ENCODE measurements at places on chromosomes 5 and 9.
A peak's percentile ranks its signal among the peaks of the same experiment; 100 is the strongest.

- DNase-seq: no peak
- H3K27me3 ChIP-seq: no peaks in the 10 kb centered on the region
- no peak overlapping the region for H3K27ac ChIP-seq
- H3K36me3 ChIP-seq: no peaks in the 10 kb centered on the region
- H3K4me3 ChIP-seq: no peak overlapping the region
- H3K4me1 ChIP-seq: no peaks in the 10 kb centered on the region
Observed at GRCh38 chr5:13339093-13339492, 605.4 kb downstream of the DNAH5 start.

DNA sequence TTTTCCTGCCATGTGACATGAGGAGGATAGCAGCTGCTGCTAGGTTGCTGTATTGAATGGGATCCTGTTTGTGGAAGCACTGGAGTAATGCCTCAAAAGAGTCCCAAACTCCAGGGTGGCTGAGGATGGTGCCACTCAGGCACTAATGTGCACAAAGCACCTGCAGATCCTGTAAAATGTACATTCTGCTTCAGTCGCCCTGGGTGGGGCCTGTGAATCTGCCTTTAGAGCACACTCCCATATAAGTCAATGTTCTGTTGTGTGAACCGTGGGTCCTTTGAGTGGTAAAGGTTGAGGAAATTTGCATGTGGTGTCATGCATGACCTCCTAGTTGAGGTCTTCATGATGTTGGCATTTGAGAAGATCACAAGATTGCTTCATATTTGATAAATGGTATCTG lies 31.6 kb upstream of the ANKRD18A start:
- no peak overlapping the region for H3K4me3 ChIP-seq
- no peak overlapping the region for H3K27ac ChIP-seq
- no peaks in the 10 kb centered on the region for H3K27me3 ChIP-seq
- DNase-seq: no peak
- H3K36me3 ChIP-seq: no peaks in the 10 kb centered on the region
- no peaks in the 10 kb centered on the region for H3K4me1 ChIP-seq

GRCh38 chr5:169988206-169988605 lies 7.9 kb upstream of the INSYN2B start:
- peaks cover 56% of the 10 kb centered on the region for H3K36me3 ChIP-seq
- no peaks in the 10 kb centered on the region for H3K4me1 ChIP-seq
- no peak overlapping the region for H3K4me3 ChIP-seq
- no peak overlapping the region for H3K27ac ChIP-seq
- no peak for DNase-seq

GRCh38 chr9:77435277-77435676 lies 212.8 kb downstream of the GNA14 start:
- no peaks in the 10 kb centered on the region for H3K4me1 ChIP-seq
- no peak overlapping the region for H3K27ac ChIP-seq
- DNase-seq: no peak
- no peaks in the 10 kb centered on the region for H3K27me3 ChIP-seq
- no peak overlapping the region for H3K4me3 ChIP-seq

DNA sequence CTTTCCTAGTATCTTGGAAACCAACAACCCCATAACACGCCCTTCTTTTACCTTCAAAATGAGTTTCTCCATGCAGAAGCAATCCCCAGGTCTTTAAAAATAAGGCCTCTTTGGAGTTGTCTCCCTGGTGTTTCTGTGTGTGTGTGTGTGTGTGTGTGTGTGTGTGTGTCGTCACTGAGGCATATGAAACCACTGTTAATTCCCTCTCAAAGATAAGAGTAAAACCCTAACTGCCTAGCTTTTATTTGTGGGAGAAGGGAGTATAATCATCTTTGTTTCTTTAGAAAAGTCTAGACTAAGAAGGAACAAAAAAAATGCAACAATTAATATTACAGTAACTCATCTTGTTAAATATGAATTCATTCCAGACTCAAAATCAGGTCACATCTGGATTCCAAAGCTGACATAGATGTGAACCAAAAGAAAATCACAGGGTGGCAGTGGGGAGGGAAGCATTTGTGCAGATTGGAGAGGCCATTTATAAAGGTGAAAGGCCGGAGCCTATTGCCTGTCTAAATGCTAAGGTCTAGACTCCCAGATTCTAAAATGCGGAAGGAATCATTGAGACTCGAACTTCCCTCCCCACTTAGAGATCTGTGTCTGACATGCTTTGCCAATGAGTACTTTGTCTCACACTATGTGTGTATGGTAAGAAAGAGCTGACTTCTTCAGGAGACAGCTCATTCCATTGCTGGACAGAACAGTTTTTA lies 91.4 kb downstream of the ZNF366 start:
- H3K27me3 ChIP-seq: no peaks in the 10 kb centered on the region
- no peaks in the 10 kb centered on the region for H3K36me3 ChIP-seq
- no peak overlapping the region for H3K27ac ChIP-seq
- no peaks in the 10 kb centered on the region for H3K4me1 ChIP-seq
- DNase-seq: no peak

DNA sequence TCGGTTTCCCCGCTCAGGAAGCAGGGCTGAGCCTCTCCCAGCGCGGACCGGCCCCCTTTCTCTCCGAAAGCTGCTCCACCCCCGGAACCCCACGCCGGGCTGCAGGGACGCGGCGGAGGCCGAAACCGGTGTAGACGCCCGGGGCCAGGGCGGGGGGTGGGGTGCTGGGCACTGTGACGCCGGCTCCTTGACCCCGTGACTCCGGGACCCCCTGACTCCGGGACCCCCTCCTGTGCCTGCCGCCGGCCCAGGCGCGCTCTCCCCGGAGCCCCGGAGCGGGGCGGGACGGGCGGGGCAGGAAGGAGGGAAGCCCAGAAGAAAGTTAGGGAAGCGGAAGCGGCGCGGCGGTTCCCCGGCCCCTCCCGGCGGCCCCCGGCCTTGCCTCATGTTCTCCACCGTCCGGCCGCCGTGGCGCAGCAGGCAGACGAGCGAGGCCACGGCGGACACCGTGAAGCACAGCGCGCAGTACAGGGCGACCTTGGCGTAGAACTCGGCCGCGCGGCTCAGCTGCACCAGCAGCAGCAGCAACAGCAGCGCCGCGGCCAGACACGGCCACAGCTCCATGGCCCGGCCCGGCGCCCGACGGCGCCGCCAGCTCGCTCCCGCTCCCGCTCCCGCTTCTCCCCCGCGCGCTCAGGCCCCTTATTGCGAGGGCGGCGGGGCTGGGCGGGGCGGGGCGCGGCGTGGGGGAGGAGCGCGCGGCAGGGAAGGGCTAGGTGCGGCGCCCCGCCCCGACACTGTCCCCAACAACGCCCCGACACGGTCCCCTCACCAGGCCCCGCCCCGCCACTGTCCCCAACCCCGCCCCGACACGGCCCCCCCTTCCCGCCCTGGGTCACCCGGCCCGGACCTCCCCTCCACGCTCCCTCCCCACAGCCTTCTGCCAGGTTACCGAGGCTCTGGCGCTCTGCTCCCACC lies at the start of gene AGPAT2:
Gene AGPAT2 (minus strand): TSS at position 664 of the 918 bp plus-strand sequence. CDS start 100 bp downstream, at position 564.
- peak within 1 kb of the TSS; percentile 25 for H3K27ac ChIP-seq
- peaks cover 14% of the 10 kb centered on the region for H3K4me1 ChIP-seq
- H3K4me3 ChIP-seq: peak within 1 kb of the TSS; percentile 74
- no peaks in the 10 kb centered on the region for H3K36me3 ChIP-seq
- no peaks in the 10 kb centered on the region for H3K27me3 ChIP-seq

GRCh38 chr5:170145462-170145861 lies 39.8 kb downstream of the FOXI1 start:
- no peaks in the 10 kb centered on the region for H3K4me1 ChIP-seq
- no peaks in the 10 kb centered on the region for H3K27me3 ChIP-seq

DNA sequence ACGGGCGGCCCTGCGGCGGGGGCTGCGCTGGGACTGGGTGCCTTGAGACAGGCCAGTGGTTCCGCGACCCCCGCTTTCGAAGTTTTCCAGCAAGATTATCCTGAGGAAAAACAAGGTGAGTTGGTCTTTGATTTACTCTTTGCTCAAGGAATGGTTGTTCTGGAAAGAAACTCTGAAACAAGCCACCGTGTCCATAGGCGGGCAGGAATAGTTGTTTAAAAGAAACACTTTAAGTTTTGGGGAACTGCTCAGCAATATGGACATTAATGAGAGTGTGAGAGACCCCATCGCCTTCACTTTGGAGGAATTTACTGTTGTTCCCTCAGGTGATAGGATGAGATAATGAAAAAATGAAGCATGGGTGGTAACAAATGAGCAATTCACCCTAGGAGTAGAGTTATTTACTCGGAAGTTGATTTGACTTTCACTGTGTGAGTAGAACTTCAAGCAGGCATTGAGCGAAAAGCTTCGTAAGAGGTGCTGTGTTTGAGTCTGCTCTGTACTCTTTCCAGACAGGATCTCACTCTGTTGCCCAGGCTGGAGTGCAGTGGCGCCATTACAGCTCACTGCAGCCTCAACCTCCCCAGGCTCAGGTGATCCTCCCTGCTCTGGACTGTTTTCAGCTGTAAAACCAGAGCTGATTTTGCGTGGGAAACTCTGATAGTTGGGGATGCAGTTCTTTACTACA lies 1.1 kb downstream of the DMRTA1 start:
- H3K4me1 ChIP-seq: peaks cover 10% of the 10 kb centered on the region
- no peak for DNase-seq
- H3K36me3 ChIP-seq: no peaks in the 10 kb centered on the region
- H3K27me3 ChIP-seq: peaks cover 16% of the 10 kb centered on the region

DNA sequence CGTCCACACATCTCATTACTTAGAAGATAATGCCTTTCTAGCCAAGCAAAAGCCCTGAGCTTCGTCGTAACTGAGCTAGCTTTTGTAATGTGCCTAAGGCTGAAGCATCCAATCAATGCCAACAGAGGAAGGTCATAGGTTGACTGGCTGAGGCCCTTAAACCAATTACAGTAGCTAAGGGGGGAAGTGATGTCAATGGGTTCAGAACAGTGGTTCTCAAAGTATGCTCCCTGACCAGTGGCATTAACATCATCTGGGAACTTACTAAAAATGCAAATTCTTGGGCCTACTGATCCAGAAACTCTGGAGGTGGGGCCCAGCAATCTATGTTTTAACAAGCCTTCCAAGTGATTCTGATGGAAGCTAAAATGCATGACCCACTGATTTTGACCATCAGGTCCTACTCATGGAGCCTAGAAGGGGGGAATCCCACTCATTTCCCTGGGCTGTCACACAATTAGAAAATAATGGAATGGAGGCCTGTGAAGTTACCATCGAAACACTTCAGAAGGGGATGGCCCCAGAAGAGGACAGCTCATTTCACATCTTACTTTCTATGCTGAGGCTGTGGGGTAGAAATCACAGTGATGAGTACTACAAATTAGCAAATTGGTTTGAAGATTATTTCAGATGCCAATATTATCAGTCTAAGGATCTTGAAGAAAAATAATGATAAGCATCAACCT lies 4.8 kb upstream of the VLDLR start:
- H3K4me3 ChIP-seq: no peak overlapping the region
- no peak for DNase-seq
- no peak overlapping the region for H3K27ac ChIP-seq
- H3K36me3 ChIP-seq: no peaks in the 10 kb centered on the region

DNA sequence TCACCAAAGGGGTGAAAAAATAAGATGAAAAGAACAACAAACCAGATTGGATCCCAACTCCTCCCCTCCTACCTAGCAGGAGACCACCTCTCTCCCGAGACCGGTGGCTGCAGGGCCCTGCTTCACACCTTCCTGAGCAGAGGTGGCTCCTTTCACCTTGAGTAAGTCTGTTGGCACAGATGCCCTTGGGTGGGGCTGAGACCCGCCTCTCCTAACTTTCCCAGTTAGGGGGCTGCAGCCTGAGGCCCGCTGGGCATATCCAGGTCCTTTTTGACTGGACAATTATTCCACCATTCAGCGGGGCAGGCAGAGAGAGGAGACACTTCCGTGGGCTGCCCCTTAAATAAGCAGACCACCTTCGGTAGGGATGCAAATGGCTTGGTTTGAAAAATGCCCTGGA lies 1.3 kb downstream of the SLC25A48 start:
- no peak overlapping the region for H3K4me3 ChIP-seq
- peaks cover 4% of the 10 kb centered on the region for H3K27me3 ChIP-seq
- no peaks in the 10 kb centered on the region for H3K36me3 ChIP-seq
- no peak overlapping the region for H3K27ac ChIP-seq
- no peak for DNase-seq

DNA sequence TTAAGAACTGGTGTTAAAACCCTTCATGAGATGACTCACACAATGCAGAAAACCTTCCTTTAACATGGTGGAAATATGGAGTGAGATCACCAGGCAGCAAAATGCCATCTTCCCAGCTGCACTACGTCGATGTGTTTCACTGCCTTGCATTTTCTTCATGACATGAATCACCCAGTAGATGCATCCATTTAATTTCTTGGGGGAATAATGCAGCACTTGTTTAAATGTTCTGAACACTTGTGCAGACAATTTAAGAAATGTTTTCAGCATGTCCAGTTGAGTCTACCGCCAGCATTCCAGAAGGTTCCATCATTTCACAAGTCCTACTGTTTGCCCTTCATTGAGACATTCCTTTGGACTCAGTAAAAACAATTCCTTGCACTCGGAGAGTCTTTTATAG lies 81.6 kb downstream of the ADAMTS16 start:
- H3K36me3 ChIP-seq: no peaks in the 10 kb centered on the region
- no peaks in the 10 kb centered on the region for H3K27me3 ChIP-seq
- no peak overlapping the region for H3K4me3 ChIP-seq
- H3K4me1 ChIP-seq: no peaks in the 10 kb centered on the region
- no peak overlapping the region for H3K27ac ChIP-seq
- no peak for DNase-seq

DNA sequence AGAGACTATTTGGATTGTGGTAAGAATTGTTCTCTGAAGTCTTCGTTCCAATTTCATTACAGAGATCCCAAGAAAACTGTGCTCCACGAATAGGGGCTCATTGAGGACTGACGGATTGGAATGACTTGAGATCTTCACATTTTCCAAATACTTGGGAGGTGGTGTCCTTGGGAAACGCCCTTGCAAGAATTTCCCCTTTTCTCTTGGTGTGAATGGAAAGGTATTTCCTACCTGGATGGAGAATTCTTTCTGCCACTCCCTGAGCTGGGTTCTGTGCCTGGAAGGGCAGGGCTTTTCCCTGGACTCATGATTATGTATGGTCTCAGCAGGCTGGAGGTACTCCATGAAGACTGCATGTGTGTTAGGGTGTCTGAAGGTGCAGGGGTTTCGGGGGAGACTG lies 53.9 kb downstream of the SNX18 start:
- no peaks in the 10 kb centered on the region for H3K27me3 ChIP-seq
- H3K4me1 ChIP-seq: no peaks in the 10 kb centered on the region
- H3K27ac ChIP-seq: no peak overlapping the region
- H3K4me3 ChIP-seq: no peak overlapping the region
- no peaks in the 10 kb centered on the region for H3K36me3 ChIP-seq
- no peak for DNase-seq

DNA sequence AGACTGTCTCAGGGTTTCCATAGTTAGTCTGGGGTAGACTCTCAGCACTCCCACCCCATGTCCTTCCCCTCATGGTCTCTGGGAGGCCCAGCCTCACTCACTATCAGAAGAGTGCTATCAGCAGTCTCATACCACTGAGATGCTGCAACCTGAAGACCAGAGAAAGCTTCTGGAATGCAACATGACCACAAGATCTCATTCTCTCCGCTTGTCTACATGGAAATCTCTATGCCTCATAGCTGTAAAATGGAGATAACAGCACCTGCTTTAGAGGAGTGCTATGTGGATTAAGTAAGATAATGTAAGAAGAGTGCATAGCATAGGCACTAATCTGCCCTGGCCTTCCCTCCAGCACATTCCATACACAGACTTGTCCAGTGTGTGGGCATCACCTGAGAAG lies 47.0 kb upstream of the ZNF169 start:
- no peak overlapping the region for H3K27ac ChIP-seq
- H3K27me3 ChIP-seq: no peaks in the 10 kb centered on the region
- no peak overlapping the region for H3K4me3 ChIP-seq
- DNase-seq: no peak
